ENCODE measurements at places on chromosomes 16 and 17. TPM values are rescaled to one million over a fixed set of nuclear protein-coding genes. Genes with fewer than 3 reads are reported as not detected.

TSPAN10 gene
- 5.4 TPM for total RNA-seq

FAM20A gene
- not detected for total RNA-seq

GNAO1 gene
- 0.79 TPM for total RNA-seq

FBF1 gene
- total RNA-seq: 8.4 TPM

GPR142 gene
- not detected for total RNA-seq
